ENCODE measurements at places on chromosomes 3 and 15.
A peak's percentile ranks its signal among the peaks of the same experiment; 100 is the strongest.

DNA sequence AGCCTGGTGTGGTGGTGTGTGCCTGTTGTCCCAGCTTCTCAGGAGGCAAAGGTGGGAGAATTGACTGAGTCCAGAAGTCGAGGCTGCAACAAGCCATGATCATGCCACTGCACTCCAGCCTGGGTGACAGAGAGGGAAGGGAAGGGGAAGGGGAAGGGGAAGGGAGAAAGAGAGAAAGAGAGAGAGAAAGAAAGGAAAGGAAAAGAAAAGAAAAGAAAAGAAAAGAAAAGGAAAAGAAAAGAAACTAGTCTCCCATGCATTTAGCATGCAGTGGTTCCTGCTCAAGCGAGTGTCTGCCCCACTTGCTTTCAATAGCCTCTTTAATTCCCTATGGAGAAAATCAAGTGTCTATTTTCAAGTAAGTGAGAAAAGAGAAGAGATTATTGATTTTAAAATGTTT is 20.6 kb upstream of the CAPN7 start:
- DNase-seq: no peak

DNA sequence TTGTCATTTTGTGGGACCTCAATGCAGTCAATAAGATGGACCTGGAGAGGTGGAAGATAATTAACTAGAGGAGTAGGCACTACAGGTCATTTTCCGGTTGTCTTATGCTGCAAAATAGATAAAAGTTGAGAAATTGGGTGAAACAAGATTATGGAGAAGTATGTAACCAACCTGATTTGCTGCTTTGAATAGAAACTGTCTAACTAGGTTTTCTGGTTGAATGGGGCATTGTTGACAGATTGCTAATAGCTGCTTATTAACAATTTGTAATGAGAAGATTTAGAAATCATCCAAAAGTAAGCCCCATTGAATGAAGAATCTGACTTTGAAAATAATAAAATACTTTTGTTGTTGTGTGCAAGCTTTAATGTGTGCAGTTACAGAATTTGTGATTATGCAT is 26.2 kb downstream of the PIAS1 start:
- DNase-seq: no peak

- DNase-seq: no peak
Measured at GRCh38 chr3:50472958-50473357, 30.5 kb downstream of the CACNA2D2 start.

DNA sequence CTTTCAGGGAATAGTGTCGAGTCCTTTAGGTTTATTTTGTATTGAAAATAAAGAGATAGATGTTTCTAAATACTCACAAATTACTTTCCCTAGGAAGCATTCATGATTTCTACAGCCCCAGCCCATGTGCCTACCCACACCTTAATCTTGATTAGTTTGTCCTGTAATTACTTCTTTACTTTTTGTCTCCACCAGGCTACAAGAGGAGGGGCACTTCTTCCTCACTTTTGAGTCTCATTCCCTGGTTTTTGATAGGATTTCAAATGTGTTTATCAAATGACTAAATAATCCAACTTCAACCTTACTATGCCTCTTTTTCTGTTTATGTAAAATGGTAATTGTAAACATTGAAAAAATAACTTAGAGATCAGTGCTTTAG is 1.8 kb downstream of the PXK start:
- no peak for DNase-seq

DNA sequence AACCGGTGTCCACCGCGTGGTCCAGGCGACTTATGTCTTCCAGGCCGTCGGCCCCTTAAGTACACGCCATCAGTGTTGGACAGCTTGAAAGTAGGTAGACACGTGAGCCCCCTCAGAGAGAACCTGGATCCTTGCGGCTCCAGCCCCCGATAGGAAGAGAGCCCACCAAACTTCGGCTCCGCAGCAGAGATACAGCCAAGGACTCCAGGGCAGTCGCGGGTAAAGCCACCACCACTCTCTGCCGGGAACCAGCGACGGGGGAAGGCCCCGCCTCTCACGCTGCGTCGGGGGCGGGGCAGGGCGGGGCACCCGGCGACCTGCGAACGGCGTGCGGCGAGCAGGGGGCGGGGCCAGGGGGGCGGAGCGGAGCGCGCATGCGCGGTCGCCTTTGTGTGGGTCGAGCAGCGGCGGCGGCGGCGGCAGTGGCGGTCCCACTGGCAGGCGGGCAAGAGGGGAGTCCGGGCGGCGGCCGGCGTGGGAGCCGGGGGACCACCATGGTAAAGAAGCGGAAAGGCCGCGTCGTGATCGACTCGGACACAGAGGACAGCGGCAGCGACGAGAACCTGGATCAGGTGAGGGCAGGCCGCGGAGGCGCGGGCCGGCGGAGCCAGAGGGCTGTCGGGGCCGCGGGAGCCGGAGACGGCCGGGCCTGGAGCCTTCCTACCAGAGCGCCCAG is at the start of gene RTF1:
Gene RTF1 (plus strand): TSS at position 354 of the 676 bp plus-strand sequence. CDS start 21 bp downstream, at position 375.
- DNase-seq: peak; percentile 80

DNA sequence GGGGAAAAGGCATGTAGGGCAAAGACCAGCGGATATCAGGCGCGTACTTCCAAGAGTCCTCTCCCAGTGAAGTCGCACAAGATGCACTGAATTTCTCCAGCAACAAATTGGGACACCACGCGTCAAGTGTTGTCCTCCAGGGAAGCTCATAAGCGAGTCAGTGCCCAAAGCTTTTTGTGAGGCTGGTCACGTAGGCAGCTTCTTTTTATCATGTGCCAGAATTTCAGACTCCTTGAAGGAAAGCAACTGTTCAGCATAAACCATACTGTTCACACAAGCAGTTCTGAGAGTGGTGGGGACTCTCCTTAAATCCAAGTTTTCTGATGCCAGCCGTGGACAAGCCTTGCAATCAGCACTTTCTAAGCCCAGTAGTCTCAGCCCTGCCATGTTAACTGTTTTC is 10.1 kb upstream of the FSTL1 start:
- no peak for DNase-seq

GRCh38 chr3:8052659-8053058 is 449.0 kb upstream of the LMCD1 start:
- no peak for DNase-seq

DNA sequence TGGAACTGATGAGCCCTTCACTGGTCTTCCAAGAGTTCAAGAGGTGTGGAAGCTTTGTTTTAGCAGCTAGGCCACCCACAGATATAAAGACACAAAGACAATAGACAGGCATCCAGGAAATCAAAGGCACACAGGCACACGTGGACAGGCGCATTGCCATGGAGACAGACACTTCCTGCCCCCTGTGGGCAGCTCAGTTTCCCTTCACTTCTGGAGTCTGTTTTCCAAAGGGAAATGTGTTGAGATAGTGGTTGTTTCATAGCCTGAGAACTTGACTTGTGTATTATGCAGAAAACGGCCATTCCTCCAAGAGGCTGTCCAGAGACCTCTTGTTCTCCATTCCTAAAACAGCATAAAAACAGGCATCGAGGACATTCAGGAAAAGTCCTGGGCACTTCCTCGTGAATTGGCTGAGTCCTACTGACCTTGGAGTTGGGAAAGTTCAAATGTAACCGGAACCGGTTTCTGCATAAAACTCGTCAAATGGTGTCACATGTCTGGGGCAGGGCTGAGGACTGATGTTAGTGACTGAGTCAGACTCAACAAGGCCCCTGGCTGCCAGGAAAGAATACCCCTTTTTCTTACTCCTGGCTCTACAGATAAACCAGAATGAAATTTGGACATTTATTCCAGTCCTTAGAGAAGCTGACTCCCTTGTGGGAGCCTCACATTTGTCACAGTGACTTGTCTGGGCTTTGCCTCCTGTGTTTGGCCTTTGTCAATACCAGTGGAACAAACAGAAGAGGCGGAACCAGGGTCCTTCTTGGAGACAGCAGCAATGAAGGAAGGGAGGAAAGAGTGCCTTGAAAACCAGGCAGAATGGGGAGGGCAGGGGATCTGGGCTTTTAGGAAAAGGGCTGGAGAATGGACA is 1.3 kb downstream of the ALPK3 start:
- peak; percentile 52 for DNase-seq

- DNase-seq: peak; percentile 26
Measured at GRCh38 chr3:12046406-12046805, 42.2 kb downstream of the SYN2 start.

- DNase-seq: no peak
Measured at GRCh38 chr3:10196389-10197052, 31.8 kb downstream of the IRAK2 start.

- no peak for DNase-seq
Measured at GRCh38 chr3:72270072-72270681, 485.2 kb upstream of the PROK2 start.

DNA sequence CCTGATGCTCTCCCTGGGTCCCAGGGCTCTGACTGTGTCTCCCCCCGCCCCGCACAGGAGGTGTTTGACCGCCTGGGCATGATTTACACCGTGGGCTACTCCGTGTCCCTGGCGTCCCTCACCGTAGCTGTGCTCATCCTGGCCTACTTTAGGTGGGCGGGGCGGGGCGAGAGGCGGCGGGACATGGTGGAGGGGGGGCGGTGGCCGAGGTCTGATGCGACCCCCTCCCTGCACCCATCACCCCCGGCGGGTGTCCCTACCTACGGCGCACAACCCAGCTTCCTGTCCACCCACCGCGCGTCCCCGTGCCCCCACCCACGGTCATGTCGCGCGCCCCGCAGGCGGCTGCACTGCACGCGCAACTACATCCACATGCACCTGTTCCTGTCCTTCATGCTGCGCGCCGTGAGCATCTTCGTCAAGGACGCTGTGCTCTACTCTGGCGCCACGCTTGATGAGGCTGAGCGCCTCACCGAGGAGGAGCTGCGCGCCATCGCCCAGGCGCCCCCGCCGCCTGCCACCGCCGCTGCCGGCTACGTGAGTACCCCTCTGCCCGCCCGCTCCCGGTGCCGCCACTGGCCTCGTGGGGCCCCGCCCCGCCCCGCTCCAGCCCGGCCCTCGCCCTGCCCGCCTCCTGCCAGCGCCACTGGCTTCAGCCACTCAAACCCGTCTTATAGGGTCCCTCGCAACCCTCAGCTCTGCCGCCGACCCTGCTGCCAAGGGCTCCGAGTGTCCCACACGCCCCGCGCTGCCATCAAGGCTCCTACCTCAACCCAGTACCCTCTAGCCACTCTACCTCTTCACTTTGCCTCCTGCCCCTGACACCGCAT is 21.0 kb downstream of the PTH1R start:
- DNase-seq: no peak

DNA sequence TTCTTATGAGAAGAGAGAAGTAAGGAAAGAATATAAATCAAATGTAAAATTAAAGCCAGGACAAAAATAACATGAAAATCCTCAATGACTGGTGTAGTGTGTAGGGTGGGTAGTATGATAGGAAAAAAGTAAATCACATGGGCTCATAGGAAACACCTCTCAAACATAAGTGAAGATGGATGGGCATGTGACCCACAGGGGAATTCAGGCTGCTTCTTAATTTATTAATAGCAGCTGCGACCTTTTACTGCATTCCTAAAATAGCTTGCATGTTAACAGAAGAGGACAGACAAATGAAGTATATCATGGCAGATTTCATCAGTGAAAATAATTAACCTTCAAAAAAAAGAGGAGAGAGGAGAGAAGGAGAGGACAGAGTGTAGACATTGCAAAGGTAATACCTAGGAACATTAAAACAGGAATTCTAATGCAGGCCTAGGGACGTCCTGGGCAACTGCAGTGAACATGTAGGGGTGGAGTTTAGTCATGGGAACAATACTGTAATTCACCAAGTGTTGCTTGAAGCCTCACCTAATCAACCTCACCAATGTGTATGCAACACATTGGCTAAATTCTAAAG is 132.9 kb downstream of the KCNMB2 start:
- no peak for DNase-seq

- DNase-seq: no peak
Measured at GRCh38 chr15:57018151-57018550, 99.7 kb downstream of the TCF12 start.

DNA sequence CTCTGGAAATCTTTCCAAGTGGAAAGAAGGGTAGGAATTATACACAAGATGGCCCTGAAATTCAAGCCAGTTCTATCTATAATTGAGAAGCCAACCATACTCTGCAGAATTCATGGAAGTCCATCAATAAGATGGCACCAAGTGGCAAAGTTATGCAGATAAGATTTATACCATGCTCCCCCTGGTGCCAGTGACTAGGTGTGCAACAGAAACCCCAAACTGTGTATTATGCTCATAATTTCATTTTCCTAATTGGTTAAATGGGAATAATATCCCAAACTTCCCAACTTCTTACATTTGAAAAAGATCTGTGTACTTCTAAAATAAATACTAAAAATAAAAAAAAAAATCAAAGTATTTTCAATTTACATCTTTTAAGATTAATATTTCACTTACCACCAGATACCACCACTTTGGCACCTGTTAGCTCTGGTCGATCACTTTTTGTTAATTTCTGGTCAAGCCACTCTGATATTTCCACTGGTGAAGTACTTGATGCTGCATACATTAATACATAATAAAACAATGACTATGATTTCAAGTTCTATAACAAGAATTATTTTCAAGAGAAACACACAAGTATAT is 25.9 kb downstream of the ETFA start:
- DNase-seq: peak; percentile 35

DNA sequence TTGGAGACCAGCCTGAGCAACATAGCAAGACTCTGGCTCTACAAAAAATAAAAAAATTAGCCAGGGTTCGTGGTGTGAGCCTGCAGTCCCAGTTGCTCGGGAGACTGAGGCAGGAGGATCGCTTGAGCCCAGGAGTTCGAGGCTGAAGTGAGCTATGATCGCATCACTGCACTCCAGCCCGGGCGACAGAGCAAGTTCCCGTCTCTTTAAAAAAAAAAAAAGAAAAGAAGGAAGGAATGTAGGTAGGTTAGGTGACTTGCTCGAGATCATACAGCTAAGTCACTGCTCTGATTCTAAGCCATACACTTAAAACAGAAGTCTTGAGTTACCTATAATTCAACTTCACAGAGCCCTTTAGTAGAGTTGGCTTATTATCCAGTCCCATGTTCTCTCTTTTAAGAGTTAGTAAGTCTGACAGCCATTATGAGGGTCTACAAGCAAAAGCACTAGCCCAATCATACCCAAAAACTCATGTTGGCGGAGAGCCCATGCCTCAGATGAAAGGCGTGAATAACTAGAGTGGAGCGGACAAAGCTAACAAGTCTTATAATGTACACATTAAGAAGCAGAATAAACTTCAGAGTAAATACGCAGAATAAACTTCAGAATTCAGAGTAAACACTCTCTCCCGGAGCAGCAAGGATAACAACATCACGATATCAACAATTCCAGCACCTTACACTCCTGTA is 768 bp downstream of the AAGAB start:
- peak; percentile 8 for DNase-seq

GRCh38 chr15:58273104-58273503 is 134.9 kb downstream of the AQP9 start:
- no peak for DNase-seq
